ENCODE measurements at places on chromosomes 3 and 15.

DNA sequence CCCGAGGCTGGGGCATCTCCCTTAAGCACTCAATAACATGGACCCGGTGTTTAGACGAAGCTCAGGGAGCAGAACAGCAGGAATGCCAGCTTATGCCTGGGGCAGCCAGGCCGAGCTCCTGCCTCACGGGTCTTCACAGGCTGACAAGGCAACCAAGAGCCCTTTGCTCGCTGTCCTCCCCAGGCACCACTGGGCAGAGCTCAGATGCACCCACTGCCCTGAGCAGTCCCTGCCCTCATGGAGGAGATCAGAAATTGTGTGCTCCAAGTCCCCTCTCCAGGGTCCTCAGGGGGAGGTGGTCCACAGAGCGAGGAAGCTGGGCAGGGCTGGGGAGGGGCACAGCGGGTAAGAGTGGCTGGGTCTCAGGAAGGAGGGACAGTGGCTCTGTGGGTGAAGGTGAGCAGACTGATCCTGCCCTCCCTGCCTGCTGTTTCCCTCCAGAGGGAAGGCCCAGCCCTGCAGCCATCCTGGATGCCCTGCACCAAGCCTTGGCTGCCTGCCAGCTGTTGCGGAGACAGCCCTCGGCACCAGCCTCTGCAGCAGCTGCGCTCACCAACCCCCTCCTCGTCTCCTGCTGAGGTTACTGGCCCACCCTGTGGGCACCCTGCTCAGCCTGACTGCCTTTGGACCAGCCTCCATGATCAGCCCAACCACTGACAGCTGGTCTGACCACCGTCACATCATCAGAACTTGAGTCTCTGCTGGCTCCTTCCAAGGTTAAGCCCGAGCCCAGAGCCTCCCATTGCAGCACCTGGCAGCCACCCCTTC is 21.1 kb upstream of the GP9 start:
- DNase-seq, result no peak

DNA sequence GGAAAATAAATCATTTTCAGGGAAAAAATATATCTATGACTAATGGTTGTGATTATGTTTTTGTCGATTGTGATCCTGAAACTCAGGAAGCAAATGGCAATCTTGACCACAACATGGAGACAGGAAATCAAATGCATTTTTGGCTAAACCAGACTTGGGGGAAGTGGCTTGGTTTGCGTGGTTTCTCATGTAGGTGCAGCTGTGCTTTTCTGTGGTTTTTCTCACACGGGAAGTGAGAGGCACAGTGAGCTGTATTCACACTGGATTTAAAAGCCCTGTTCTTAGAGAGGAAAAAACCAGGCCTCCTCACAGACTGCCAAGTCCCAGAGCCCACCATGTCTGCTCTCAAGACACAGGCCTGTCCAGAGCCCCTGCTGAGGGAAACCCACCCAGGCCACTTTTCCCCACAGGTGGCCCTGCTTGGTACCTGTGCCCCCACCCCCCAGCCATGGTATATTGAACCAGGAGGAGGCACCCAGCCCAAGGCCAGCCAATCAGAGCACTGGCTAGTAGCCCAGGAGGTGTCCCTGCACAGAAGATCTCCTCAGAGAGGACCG is 46.1 kb downstream of the BTD start:
- DNase-seq, result no peak

DNA sequence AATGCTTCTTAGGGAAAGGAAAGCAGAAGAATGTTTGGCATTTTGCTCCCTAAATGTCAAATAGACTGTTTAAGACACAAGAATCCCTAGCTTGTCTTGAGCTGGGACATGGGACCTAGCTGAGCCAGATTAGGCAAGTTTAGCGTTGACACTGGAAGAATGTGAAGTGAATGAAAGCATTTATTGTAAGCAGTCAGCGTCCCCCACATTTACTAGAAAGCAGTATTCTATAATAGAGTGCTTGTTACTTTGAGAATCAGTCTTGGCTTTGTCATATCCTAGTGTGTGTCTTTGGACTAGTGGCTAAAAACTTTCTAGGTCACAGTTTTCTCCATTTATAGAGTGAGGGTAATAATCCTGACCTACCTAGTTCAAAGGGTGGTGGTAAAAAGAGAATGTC is 161.6 kb downstream of the ADAMTSL3 start:
- DNase-seq, result no peak

- DNase-seq, result no peak
Observed at GRCh38 chr3:179436517-179436916, 14.8 kb downstream of the GNB4 start.

DNA sequence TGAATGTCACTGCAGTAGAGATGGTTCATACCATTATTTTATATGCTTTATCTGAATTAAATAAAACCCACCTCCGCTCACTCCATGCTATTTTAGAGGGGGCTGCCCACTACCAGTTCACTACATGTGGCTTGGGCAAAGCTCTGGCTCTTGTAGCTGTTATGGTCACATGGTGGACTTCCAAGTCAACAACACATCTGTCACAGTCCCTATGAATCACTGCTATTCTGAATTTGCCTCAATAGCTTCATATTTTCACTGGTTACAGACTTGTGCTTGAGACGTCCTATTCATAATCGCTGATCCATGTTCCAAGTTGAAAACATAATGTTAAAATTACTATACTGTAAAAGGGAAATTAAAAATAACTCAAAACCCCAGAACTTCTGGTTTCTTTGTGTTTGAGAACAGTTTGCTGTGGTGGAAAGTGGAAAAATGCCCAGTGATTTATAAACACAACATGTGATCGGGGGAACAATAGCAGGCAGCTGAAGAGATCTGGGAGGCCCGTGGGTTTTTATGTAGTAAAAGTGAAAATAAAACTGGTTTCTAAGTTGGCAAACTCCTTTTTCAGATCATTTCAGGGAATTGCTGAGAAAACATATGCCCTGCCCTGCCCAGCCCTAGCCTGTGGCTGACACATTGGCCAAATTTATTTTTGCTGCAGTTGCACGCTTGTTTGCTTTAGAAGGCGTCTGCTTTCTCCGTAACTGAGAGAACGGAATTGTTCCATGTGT is 128.8 kb upstream of the PRR23C start:
- no peak for DNase-seq

DNA sequence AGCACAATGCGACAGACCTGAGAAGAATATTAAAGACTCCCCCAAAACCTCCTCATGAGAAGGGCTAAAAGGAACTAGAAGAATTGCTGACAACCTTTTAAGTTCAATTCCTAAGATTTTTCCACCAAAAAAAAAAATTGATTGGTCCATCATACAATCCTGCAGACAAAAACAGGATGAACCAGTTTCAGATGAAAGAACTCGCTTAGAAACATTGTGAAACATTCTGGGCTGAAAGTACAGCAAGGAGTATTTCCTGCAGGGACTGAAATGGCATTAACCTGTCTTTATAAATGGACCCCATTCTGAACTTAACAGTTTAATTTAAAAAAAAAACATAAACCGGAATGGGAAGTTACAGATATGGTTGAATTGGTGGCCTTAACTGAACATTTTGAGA is 96.0 kb upstream of the FAM174B start:
- DNase-seq, result no peak

DNA sequence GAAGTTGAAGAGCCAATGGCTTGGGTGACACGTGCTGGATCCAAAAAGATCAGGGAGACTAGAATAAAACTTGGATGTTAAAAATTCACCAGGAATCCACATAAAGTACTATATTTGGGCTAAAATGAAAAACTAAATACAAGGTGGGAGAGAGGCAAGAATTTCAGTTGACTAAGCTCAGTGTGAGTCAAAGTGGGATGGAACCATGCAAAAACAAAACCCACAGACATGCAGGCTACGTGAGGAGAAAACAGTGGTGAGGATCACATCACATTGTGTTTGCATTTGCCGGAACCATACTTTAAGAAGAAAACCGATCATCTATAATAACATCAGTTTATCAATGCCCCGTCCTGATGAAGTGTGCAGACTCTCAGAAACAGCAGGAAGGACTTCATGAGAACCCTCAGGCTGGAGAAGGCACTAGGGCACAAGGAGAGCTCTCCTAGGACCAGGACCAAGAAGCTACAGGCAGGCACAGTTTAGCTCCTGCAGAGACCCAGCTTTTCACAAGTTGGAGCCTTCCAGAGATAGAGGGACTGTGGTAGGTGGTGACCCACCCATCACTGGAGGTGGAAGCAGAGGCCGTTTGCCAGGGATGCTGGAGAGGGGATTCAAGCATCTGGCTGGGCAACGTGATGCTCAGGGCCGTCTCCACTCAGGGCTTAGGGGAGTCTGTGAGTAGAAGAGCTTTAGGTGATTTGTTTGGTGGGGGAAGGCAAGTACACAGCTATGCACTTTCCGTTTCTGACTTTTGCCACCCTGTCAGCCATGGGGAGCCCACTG is 29.0 kb upstream of the NR2E3 start:
- no peak for DNase-seq

DNA sequence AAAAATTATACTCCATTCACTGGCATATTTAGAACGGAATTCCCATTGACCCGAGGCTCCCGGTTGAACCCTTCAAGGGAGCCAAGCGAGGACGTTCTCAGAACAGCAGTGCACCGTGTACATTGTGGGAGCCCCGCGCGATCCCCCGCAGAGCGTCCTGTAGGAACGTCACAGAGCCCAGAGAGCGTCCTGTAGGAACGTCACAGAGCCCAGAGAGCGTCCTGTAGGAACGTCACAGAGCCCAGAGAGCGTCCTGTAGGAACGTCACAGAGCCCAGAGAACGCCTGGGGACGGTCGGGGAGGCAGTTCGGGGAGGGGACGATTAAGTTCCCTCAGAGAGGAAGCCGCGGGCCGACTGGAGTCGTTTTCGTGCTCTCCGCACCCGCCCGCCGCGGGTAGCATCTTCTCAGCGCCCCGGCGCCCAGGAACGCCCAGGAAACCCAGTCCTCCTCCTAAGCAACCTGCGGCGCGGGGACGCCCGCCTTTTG is 506 bp upstream of the ATP1B3 start:
- DNase-seq, result no peak

DNA sequence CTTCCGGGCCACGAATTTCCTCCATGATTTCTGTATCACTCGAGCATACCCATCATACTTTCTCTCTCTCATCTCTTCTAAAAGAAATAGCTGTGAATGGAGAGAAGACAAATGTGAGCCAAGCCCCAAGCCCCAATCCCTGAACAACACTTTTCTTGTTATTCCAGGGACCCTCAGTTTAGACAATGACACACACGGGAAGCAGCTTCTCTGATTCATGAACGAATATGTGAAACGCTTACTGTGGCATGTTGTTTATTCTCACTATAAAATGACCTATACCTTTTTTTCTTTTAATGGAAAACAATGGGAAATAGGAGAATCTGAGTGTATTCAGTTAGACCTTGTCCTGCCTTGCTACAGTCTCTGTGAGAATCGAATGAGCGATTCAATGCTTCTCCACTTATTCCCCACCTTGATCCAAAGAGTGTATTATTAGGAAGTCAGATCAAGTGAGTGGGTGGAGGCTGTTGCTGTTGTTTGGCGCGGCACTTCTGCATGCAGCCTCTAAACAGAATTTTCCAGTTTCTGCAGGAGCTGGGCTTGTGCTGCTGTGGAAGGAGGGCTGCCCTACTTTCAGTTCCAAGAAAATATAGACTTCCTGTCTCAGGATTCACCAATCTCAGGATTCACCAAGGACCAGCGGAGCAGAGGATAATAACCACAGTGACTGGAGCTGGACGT is 32.4 kb upstream of the LDHAL6B start:
- DNase-seq, result no peak

- no peak for DNase-seq
Observed at GRCh38 chr3:99023590-99024192, 122.2 kb upstream of the DCBLD2 start.

DNA sequence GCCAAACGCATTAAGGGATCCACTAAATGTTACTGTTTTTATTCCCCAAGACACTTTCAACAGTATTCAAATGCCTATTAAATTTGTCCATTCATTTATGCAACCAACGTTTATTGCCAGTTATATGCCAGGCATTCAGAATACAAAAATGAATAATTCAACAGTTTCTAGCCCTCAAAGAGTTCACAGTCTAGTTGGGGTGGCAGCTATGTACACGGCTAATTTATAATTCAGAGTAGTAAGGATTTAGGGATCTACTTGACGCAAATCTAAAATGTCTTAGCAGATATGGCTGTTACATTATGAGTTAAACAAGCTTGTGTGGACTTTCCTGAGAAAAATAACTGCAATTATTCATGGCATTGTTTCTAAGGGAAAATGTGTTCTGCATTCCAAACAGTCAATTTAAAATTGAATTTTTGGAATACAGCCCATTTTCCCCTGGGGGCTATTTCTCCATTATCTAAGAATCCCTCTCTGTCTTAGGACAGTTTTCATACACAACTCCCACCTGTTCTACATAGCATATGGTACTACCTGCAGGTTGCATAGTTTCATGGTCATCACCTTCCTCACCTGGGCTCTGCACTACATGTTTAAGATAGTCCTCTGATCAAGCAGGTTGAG is 11.5 kb upstream of the MSL2 start:
- DNase-seq, result no peak

DNA sequence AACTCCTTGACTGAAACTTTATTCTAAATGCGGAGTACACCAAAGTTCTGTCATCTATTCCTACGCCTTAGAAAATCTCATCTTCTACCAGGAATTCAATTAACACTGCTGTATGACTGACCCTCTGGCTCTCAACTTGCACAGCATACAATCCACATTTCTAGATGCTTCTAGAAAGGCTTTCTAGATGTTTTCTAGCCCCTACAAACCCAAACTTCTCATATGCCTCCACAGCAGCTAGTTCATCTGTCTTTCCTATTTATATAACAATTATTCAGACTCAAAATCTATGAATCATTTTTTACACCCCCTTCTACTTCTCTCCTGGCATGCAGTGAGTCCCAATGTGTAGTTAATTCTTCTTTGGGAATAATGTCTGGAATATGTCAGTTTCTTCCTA is 13.2 kb downstream of the INO80 start:
- no peak for DNase-seq

- DNase-seq, result no peak
Observed at GRCh38 chr3:189488241-189488767, 142.9 kb upstream of the TP63 start.

GRCh38 chr15:47337836-47338235 is 379.5 kb upstream of the SEMA6D start:
- DNase-seq, result no peak

- no peak for DNase-seq
Observed at GRCh38 chr3:153973722-153974265, 147.4 kb upstream of the ARHGEF26 start.

GRCh38 chr15:92970656-92971055 is 70.5 kb downstream of the CHD2 start:
- DNase-seq, result no peak

- no peak for DNase-seq
Observed at GRCh38 chr15:62578546-62578945, 413.5 kb upstream of the C2CD4B start.

DNA sequence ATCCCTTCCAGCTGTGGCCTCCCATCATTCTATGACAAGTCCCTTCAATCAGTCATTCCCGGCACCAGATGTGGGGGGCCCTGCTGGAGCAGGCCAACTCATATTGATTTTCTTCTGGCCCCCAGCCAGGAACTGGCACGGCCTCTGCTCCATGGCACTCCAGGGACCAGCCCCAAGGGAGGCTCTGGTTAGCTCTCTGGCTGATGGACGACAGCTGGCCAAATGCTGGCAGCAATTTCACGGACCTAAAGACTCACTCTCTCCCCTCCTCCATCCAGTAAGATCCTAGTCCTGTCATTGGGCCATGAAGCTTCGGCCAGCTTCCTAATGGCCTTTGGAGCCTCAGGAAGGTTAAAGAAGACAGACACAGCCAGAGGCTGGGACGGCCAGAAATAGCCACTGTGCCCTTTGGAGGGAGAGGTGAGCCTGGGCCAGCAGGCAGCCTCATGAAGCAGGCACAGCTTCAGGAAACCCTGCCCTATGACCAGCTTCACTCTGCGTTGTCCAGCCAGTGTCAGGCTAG is 131.0 kb downstream of the MEX3B start:
- DNase-seq, result no peak

- no peak for DNase-seq
Observed at GRCh38 chr3:188008582-188009213, 145.3 kb upstream of the LPP start.

GRCh38 chr3:62968128-62968527 is 92.9 kb upstream of the CADPS start:
- DNase-seq, result no peak

Measured in cortex of kidney (tissue), 1 donor.